Activated CD8-positive, alpha-beta memory T cell treated with anti-CD3 and anti-CD28 coated beads, Interleukin-2, amount 10 ng/mL, durations not matched to agents 7 days and 5 days (primary cell): ENCODE measurements at places on chromosomes 16 and 17. TPM values are rescaled to one million over a fixed set of nuclear protein-coding genes. Genes with fewer than 3 reads are reported as not detected.

GRCh38 chr16:30525844-30526136 is 576 bp downstream of the ZNF768 start:
- no peak for DNase-seq
- no peaks in the 10 kb centered on the region for H3K27me3 ChIP-seq
- H3K36me3 ChIP-seq, result peaks cover 16% of the 10 kb centered on the region
- H3K4me3 ChIP-seq, result peak overlapping the region; percentile 74

- H3K27ac ChIP-seq, result no peak overlapping the region
- DNase-seq, result no peak
- peaks cover 39% of the 10 kb centered on the region for H3K27me3 ChIP-seq
- H3K4me1 ChIP-seq, result no peaks in the 10 kb centered on the region
- no peak overlapping the region for H3K4me3 ChIP-seq
Observed at GRCh38 chr16:73046849-73047214, 1.1 kb downstream of the ZFHX3 start.

The TMEM114 gene
- not detected for total RNA-seq

The ACSM2A gene
- not detected for total RNA-seq

The CHD9NB gene
- total RNA-seq, result 0.52 TPM

- DNase-seq, result no peak
- H3K4me1 ChIP-seq, result no peaks in the 10 kb centered on the region
- no peak overlapping the region for H3K4me3 ChIP-seq
- H3K27ac ChIP-seq, result no peak overlapping the region
Observed at GRCh38 chr16:51041546-51041945, 109.5 kb downstream of the SALL1 start.

- H3K4me1 ChIP-seq, result peaks cover 69% of the 10 kb centered on the region
- peak; percentile 56 for DNase-seq
Observed at GRCh38 chr16:11796227-11797165, 562 bp downstream of the ZC3H7A start.

The TM4SF5 gene
- total RNA-seq, result not detected

DNA sequence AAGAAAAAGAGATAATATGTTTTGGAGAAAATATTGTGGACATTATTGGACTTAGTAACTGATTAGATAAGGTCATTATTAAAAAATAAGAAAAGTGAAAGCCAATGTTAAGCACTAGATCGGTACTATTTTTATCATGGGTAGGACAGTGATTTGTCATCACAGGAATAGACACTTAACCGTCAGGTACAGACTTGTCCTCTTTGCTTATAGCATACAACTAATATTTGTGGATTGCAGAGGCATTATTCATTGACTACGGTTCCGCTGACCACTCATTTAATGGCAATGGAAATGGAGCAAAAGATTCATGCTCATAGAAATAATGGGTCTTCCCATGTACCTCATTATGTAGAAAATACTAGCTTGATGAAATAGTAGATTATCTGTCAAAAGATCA is 596.3 kb upstream of the CA10 start:
- H3K27me3 ChIP-seq, result no peaks in the 10 kb centered on the region
- no peak overlapping the region for H3K4me3 ChIP-seq
- no peak for DNase-seq
- no peak overlapping the region for H3K27ac ChIP-seq

The ITGAX gene
- 62.0 TPM for total RNA-seq

- H3K36me3 ChIP-seq, result peaks cover 1% of the 10 kb centered on the region
- H3K4me3 ChIP-seq, result no peak overlapping the region
- peaks cover 2% of the 10 kb centered on the region for H3K4me1 ChIP-seq
- H3K27me3 ChIP-seq, result no peaks in the 10 kb centered on the region
Observed at GRCh38 chr16:14510939-14511799, 118.9 kb downstream of the PARN start.

The KLHL10 gene
- total RNA-seq, result not detected

The WSCD1 gene
- total RNA-seq, result 0.23 TPM

The HS3ST3A1 gene
- 0.21 TPM for total RNA-seq

The KRTAP2-3 gene
- not detected for total RNA-seq

DNA sequence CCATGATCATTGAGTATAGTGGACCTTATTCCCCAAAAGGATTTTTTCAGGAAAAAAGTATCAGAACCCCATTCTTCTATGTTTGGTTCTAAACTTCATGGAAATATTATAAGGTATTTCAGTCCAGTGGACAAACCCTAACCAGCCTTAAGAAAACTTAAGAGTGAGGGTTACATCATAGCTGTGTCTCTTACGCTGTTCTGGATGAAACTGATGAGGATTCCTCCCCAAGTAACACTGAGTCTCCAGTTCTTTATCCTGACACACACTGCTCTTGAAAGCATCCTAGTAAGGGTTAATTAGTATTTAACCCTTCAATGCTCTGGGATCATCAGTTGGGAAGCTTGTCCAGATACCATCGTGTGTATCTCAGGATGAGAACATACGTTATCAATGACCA is 5.0 kb downstream of the LYRM1 start:
- no peak overlapping the region for H3K4me3 ChIP-seq
- H3K27me3 ChIP-seq, result no peaks in the 10 kb centered on the region
- H3K36me3 ChIP-seq, result peaks cover 70% of the 10 kb centered on the region
- no peak for DNase-seq
- no peak overlapping the region for H3K27ac ChIP-seq

The UNK gene
- 33.1 TPM for total RNA-seq

GRCh38 chr17:62716834-62717588 is 89.5 kb downstream of the MRC2 start:
- H3K4me1 ChIP-seq, result peaks cover 3% of the 10 kb centered on the region
- no peak overlapping the region for H3K4me3 ChIP-seq
- peaks cover 40% of the 10 kb centered on the region for H3K27me3 ChIP-seq
- no peak overlapping the region for H3K27ac ChIP-seq
- peaks cover 2% of the 10 kb centered on the region for H3K36me3 ChIP-seq

- H3K4me1 ChIP-seq, result no peaks in the 10 kb centered on the region
- no peak for DNase-seq
Observed at GRCh38 chr16:64585367-64585766, 536.5 kb downstream of the CDH11 start.

GRCh38 chr17:49406421-49407061 is 8.1 kb downstream of the PHB1 start:
- DNase-seq, result no peak
- H3K4me1 ChIP-seq, result peaks cover 52% of the 10 kb centered on the region
- peaks cover 61% of the 10 kb centered on the region for H3K36me3 ChIP-seq
- H3K27ac ChIP-seq, result peak overlapping the region; percentile 6
- no peak overlapping the region for H3K4me3 ChIP-seq

- no peaks in the 10 kb centered on the region for H3K27me3 ChIP-seq
- H3K27ac ChIP-seq, result no peak overlapping the region
- H3K36me3 ChIP-seq, result no peaks in the 10 kb centered on the region
- no peak for DNase-seq
- H3K4me1 ChIP-seq, result no peaks in the 10 kb centered on the region
Observed at GRCh38 chr16:54685682-54686081, 245.0 kb upstream of the IRX5 start.

- peaks cover 28% of the 10 kb centered on the region for H3K36me3 ChIP-seq
- no peaks in the 10 kb centered on the region for H3K27me3 ChIP-seq
- no peak for DNase-seq
- no peak overlapping the region for H3K4me3 ChIP-seq
- no peak overlapping the region for H3K27ac ChIP-seq
- H3K4me1 ChIP-seq, result no peaks in the 10 kb centered on the region
Observed at GRCh38 chr16:68873635-68874471, 30.5 kb downstream of the TANGO6 start.

The EEF2KMT gene
- 16.7 TPM for total RNA-seq

The RSAD1 gene
- 33.2 TPM for total RNA-seq

GRCh38 chr17:38926293-38927070 is 1.1 kb downstream of the LASP1NB start:
- H3K27ac ChIP-seq, result peak overlapping the region; percentile 67
- peaks cover 2% of the 10 kb centered on the region for H3K36me3 ChIP-seq
- no peaks in the 10 kb centered on the region for H3K27me3 ChIP-seq

GRCh38 chr16:19292186-19292585 is 6.7 kb downstream of the CLEC19A start:
- no peak for DNase-seq
- H3K27ac ChIP-seq, result no peak overlapping the region
- H3K27me3 ChIP-seq, result peaks cover 2% of the 10 kb centered on the region
- no peak overlapping the region for H3K4me3 ChIP-seq
- H3K4me1 ChIP-seq, result peaks cover 3% of the 10 kb centered on the region
- H3K36me3 ChIP-seq, result no peaks in the 10 kb centered on the region

The EPN3 gene
- not detected for total RNA-seq

GRCh38 chr16:1772908-1773702 is at the start of gene MRPS34:
Gene MRPS34, minus strand, starts transcription at chr16:1773134. Its CDS starts 15 bp downstream, at chr16:1773119.
- peaks cover 13% of the 10 kb centered on the region for H3K4me1 ChIP-seq
- peak; percentile 86 for DNase-seq
- peaks cover 7% of the 10 kb centered on the region for H3K36me3 ChIP-seq
- H3K27me3 ChIP-seq, result no peaks in the 10 kb centered on the region
- H3K4me3 ChIP-seq, result peak within 1 kb of the TSS; percentile 100

- no peak overlapping the region for H3K27ac ChIP-seq
- H3K4me1 ChIP-seq, result no peaks in the 10 kb centered on the region
- DNase-seq, result no peak
- H3K36me3 ChIP-seq, result no peaks in the 10 kb centered on the region
Observed at GRCh38 chr17:51947160-51947735, 211.3 kb downstream of the CA10 start.

- no peaks in the 10 kb centered on the region for H3K36me3 ChIP-seq
- no peak overlapping the region for H3K4me3 ChIP-seq
Observed at GRCh38 chr17:43915559-43915958, 8.2 kb upstream of the MPP2 start.

GRCh38 chr17:78014646-78015045 is 56.1 kb downstream of the TNRC6C start:
- no peaks in the 10 kb centered on the region for H3K27me3 ChIP-seq
- no peak overlapping the region for H3K27ac ChIP-seq
- H3K36me3 ChIP-seq, result no peaks in the 10 kb centered on the region
- H3K4me1 ChIP-seq, result peaks cover 7% of the 10 kb centered on the region
- no peak for DNase-seq

The AHSP gene
- not detected for total RNA-seq

GRCh38 chr17:67435122-67435521 is 58.0 kb downstream of the PITPNC1 start:
- H3K27me3 ChIP-seq, result no peaks in the 10 kb centered on the region
- peaks cover 82% of the 10 kb centered on the region for H3K4me1 ChIP-seq
- H3K4me3 ChIP-seq, result peak overlapping the region; percentile 53
- H3K27ac ChIP-seq, result peak overlapping the region; percentile 88
- peaks cover 11% of the 10 kb centered on the region for H3K36me3 ChIP-seq

The USP6 gene
- 0.03 TPM for total RNA-seq

The C1QL1 gene
- 0.38 TPM for total RNA-seq

GRCh38 chr16:88489163-88489741 is 36.2 kb downstream of the ZFPM1 start:
- H3K27ac ChIP-seq, result no peak overlapping the region
- H3K4me3 ChIP-seq, result no peak overlapping the region
- H3K27me3 ChIP-seq, result no peaks in the 10 kb centered on the region
- peaks cover 1% of the 10 kb centered on the region for H3K36me3 ChIP-seq
- DNase-seq, result no peak
- no peaks in the 10 kb centered on the region for H3K4me1 ChIP-seq

DNA sequence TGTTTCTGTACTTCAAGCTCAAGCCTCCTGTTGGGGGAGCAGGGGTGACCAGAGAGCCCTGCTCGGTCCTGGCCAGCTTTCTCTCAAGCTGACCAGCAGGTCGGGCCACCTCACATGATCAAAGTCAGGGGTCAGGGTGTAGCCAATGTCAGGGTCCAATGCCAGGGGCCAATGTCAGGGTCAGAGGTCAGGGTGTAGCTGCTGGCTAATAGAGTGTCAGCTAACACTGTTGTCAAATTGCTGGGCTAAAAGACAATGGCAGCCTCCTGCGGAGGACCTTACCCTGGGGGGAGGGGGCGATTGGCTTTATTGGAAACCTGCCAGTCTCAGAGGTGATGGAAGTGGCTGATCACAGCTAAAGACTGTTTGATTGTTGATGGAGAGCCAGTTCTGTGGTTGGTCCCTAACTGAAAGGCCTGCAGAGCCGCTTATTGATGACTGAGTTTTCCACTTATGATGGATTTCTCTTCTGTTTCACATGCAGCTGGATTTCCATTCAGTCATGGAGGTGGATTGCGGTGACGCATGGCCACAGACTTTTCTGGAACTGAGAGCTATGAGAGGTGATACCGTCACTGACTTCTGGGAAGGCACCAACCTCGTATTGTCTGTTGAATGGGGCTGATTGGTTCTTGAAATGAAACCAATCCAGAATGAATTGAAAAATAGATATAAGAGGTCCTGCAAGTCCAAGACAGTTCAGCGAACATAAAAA is 97.4 kb upstream of the ZFHX3 start:
- no peak overlapping the region for H3K4me3 ChIP-seq
- H3K27ac ChIP-seq, result no peak overlapping the region
- no peaks in the 10 kb centered on the region for H3K4me1 ChIP-seq
- H3K27me3 ChIP-seq, result no peaks in the 10 kb centered on the region
- H3K36me3 ChIP-seq, result no peaks in the 10 kb centered on the region
- no peak for DNase-seq

- peak overlapping the region; percentile 60 for H3K4me3 ChIP-seq
- H3K27me3 ChIP-seq, result no peaks in the 10 kb centered on the region
- H3K36me3 ChIP-seq, result peaks cover 30% of the 10 kb centered on the region
- DNase-seq, result no peak
Observed at GRCh38 chr17:80730739-80731138, 186.1 kb downstream of the RPTOR start.

DNA sequence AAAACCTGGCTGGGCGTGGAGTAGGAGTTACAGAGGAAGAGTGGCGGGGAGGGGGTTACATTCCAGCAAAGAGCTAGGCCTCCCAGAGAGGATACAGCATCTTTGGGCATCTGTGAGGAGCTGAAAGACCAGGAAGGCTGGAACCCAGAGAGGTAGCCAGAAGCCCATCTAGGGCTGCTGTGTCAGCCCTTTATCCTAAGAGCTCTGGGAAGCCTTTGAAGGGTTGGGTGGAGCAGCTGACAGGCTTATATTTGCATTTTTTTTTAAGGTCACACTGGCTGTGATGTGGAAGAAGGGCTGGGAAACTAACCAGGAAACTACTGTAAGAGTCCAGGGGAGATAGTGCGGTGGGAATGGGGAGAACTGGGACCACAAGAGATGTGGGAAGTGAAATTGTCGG is 6.8 kb upstream of the CNOT1 start:
- peaks cover 20% of the 10 kb centered on the region for H3K27me3 ChIP-seq
- no peak for DNase-seq
- no peak overlapping the region for H3K4me3 ChIP-seq
- peaks cover 3% of the 10 kb centered on the region for H3K4me1 ChIP-seq
- no peaks in the 10 kb centered on the region for H3K36me3 ChIP-seq

The CCDC78 gene
- total RNA-seq, result 2.5 TPM

DNA sequence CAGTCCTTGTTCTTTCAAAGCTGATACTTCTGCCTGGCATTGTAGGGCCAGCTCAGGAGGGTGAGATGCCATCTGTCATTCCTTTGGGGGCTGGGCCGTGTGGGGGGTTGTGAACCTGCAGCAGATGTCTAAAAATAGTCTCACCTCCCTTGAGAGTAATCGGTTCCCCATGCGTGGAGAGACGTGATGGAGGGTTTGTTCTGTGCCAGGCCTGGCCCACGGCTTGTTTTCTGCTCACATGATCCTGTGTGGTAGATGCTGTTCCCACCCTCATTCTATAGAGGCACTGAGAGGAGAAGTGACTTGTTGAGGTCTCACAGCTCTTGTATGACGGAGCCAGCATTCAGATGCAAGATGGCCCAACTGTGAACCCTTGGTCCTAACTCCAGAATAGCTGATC is 4.6 kb downstream of the IRF8 start:
- H3K27ac ChIP-seq, result no peak overlapping the region
- peaks cover 23% of the 10 kb centered on the region for H3K27me3 ChIP-seq
- no peak overlapping the region for H3K4me3 ChIP-seq
- peaks cover 50% of the 10 kb centered on the region for H3K4me1 ChIP-seq
